Tongue (tissue), 3 donors: ENCODE measurements at places on chromosomes 13 and 19. TPM values are rescaled to one million over a fixed set of nuclear protein-coding genes. Genes with fewer than 3 reads are reported as not detected.

- no peak for DNase-seq
Measured at GRCh38 chr13:60790620-60791019, 393.6 kb downstream of the TDRD3 start.

GRCh38 chr13:93843082-93843481 lies 616.5 kb downstream of the GPC6 start:
- DNase-seq, result no peak

RGS9BP gene
- 7.1 TPM for total RNA-seq

GRCh38 chr19:36163813-36164212 lies 11.6 kb upstream of the COX7A1 start:
- no peak for DNase-seq

- no peak for DNase-seq
Measured at GRCh38 chr19:17049711-17050280, 23.2 kb upstream of the CPAMD8 start.

TFPT gene
- 8.7 TPM for total RNA-seq

HCN2 gene
- 0.41 TPM for total RNA-seq

GRCh38 chr13:31629085-31629780 lies 110.1 kb upstream of the RXFP2 start:
- DNase-seq, result no peak

LHB gene
- not detected for total RNA-seq

GRCh38 chr19:958967-959855 lies 24.9 kb upstream of the WDR18 start:
- no peak for DNase-seq

GRCh38 chr13:27226991-27227390 lies 24.4 kb upstream of the RPL21 start:
- no peak for DNase-seq

DACT3 gene
- 11.5 TPM for total RNA-seq

- DNase-seq, result peak; percentile 71
Measured at GRCh38 chr13:33931397-33932311, 113.7 kb downstream of the RFC3 start.
